GM03348 (cell line): ENCODE measurements at places on chromosomes 13 and 19.
A peak's percentile ranks its signal among the peaks of the same experiment; 100 is the strongest.

DNA sequence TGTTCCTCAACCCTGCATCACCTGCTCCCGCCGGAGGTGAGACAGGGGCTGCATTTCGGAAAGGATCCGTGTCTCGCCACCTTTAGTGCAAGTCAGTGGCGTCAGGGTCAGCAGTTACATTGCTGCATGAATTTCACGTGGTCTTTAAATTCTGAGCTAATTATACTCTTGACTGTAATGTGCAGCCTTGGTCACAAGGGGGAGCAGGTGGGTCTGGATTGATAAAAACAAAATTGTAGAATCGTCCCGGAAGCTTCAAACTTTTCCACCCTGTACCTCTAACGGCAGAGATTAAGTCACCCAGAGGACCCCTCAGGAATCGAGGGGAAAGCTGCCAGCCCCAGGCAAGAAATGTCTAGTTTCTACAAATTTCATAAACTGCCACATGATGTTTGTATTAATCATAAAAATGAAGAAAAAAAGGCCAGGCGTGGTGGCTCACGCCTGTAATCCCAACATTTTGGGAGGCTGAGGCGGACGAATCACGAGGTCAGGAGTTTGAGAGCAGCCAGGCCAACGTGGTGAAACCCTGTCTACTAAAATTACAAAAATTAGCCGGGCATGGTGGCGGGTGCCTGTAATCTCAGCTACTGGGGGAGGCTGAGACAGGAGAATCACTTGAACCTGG is 20.2 kb downstream of the BBC3 start:
- peak; percentile 81 for DNase-seq

GRCh38 chr13:77810430-77810829 is 108.2 kb downstream of the EDNRB start:
- DNase-seq = peak; percentile 16

- DNase-seq = no peak
These were observed 3.7 kb upstream of the B3GNT8 start for GRCh38 chr19:41430922-41431321.

- DNase-seq = peak; percentile 13
These were observed 18.0 kb downstream of the ARHGAP35 start for GRCh38 chr19:46878613-46879375.

DNA sequence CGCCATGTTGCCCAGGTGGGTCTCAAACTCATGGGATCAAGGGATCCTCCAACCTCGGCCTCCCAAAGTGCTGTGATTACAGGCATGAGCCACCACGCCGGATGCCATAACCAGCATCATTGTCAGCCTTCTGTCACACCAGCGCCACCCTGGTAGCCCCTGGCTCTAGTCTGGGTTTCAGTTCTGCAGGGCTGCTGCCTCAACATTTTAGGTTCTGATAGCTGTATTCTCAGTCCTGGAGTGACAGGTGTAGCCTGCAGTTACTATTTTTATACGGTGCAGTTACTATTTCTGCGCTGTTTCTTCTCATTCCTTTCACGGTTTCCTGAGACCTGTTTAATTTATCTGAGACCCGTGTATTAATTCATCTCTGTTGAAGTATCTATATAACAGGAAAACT is 57.1 kb downstream of the TRPM4 start:
- DNase-seq = no peak

- peak; percentile 90 for DNase-seq
These were observed 610 bp downstream of the ZNF791 start for GRCh38 chr19:12611361-12611699.

DNA sequence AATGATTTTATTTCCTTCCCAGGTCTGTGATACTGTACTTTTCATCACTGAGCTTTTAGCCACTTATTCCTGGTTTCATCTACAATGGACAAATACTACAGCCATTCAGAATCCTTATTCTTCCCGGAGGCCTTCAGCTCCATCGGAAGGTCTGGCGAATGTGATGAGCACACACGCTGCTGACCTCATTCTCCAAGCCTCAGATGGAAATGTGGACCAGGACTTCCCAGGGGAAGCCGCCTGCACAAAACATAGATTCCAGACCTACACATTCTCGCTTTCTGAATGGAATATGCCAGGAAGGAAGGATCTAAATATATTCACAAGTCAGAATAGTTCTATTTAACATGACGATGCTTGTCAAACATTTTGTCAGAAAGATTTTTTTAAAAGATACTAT is 75.6 kb downstream of the CDADC1 start:
- no peak for DNase-seq

GRCh38 chr13:31801088-31801487 is 61.8 kb downstream of the RXFP2 start:
- DNase-seq = no peak

GRCh38 chr19:42202290-42202880 is 15.1 kb downstream of the DEDD2 start:
- DNase-seq = no peak

DNA sequence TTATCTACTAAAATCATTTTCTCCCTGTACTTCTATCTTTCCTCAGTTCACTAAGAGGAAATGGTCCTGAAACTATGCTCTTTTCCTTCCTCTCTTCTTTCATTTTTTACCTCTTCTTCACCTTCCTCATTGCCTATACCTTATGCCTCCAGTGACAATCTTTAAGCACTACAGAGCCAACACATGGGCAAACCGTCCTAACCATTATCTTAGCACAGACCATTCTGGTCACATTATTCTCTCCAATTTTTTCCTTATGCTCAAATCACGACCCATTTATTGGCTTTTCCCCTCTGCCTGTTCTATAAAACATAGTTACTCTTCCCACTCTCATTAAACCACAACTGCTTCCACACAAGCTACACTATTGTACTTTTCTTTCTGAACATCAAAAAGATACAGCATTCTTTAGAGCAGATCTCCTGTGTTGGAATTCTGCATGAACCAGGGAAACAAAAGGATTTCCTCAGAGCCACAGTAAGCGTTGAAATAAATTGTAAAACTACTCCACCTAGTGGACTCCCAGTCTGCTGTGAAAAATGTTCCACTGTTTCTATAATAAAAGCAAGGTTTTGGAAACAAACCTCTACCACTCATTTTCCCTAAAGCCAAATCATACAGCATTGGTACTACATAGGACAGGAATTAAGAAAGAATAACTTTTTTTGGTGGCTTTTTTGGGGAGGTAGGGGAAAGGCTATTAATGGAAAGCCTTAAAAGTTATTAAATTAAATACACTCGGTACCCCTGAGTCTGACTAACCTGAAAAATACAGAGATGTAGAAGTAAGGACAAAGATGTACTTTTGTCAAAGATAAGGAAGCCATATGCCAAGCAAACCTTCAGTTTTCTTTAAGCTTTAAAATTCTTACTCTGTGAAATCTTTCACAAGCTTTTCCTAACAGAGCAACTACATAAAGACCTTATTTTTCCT is 19.5 kb downstream of the NUFIP1 start:
- peak; percentile 65 for DNase-seq

GRCh38 chr13:38223089-38223488 is 126.6 kb upstream of the UFM1 start:
- peak; percentile 13 for DNase-seq

DNA sequence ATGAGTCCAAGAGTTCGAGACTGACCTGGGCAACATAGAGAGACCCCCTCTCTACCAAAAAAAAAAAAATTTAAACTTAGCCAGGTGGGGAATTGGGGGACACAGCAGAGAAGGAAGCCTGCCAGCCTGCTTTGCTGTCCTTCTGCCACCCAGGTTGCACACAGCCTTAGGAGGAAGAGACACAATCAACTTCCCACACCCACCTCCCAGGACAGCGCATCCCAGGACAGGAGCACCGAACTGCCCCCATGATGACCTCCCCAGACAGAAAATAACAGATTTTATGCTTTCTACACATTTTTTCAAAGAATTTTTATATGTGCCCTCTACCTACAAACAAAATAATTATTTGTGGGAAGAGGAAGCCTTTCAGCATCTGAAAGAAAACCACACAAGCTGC is 126.0 kb upstream of the ZNF507 start:
- no peak for DNase-seq

- no peak for DNase-seq
These were observed 11.2 kb downstream of the PPP6R1 start for GRCh38 chr19:55247621-55248099.

- DNase-seq = peak; percentile 29
These were observed 281.4 kb downstream of the LHFPL6 start for GRCh38 chr13:39321574-39321973.

DNA sequence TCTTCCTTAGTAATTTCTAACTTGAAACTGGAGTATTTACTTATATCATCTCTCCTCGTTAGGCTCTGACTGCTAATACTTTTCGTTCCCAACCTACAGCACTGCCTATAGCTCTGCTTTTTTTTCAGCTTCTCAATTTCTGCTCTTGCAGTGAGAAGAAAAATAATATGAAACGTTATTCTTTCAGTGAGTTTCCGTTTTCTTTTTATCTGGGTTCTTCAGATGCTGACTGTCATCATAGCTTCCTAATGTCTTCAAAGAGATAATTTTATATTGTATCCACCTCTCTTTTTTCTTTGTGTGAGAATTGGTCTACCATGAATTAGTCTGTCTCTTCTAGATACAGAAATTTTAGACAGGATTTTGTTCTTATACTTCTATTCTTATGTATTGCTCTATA is 454.9 kb downstream of the LMO7 start:
- DNase-seq = no peak

- DNase-seq = no peak
These were observed 2.5 kb upstream of the S1PR4 start for GRCh38 chr19:3175781-3176714.

DNA sequence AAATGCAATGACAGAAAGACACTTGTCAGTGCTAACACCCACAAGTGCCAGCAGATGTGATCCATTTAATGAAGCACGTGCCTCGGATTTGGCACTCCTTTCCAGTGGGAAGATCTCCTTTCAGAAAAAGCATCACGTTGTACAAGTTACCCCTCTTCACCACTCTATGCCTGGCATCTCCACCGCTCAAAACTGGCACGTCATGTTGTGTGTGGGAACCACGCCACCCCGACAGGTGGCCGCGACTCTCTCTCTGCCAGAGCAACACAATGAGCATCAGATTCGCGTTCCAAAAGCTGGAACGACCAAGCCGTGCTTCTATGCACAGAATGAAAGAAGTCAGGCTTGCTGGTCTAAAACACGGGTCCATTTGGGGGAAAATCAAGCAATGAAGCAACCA is 24.3 kb downstream of the TMTC4 start:
- DNase-seq = no peak

- DNase-seq = no peak
These were observed 52.6 kb upstream of the USE1 start for GRCh38 chr19:17162580-17162979.

- peak; percentile 32 for DNase-seq
These were observed 120.7 kb upstream of the VSTM2B start for GRCh38 chr19:29404951-29405727.

DNA sequence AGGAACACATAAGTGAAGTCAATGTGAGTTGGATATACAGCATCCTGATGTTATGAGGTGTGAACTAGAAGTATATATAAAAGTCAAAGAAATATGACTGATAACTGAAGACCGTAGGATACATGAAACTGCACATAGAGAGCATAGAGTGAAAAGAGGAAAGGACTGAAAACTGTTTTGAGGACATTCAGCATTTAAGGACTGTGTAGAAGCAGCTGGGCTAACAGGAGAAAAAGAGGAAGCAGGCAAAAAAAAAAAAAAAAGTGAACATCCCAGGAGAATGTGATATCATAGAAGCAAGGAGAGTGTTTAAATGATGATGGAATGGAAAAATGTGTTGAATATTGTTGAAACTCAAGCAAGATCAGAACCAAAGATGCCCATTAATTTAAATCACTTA is 363.5 kb downstream of the PCDH20 start:
- no peak for DNase-seq

DNA sequence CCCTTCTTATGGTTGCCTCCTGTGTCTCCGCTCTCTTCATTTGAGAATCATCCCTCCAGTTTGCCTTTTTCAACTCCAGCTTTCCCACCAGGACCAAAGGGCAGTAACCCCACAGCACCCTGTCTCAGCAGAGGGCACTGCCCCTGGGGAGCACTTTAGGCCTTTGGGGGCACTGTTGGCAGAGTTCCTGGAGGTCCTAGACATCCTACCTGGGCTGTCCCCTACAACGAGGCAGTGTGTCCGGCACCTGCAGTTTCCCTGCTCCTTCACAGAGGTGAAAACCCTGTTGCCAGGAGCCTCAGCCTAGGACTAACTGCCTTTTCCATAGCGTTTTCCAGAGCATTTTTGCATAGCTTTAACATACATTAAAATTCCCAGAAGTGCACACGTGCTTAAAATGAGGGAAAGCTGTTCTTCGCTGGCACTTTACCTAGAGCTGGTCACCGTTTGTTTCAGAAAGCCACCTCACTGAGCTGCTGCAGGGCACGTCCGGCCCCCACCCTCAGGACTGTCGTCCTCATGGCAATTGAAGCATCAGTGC is 234.9 kb downstream of the TEX29 start:
- DNase-seq = no peak

DNA sequence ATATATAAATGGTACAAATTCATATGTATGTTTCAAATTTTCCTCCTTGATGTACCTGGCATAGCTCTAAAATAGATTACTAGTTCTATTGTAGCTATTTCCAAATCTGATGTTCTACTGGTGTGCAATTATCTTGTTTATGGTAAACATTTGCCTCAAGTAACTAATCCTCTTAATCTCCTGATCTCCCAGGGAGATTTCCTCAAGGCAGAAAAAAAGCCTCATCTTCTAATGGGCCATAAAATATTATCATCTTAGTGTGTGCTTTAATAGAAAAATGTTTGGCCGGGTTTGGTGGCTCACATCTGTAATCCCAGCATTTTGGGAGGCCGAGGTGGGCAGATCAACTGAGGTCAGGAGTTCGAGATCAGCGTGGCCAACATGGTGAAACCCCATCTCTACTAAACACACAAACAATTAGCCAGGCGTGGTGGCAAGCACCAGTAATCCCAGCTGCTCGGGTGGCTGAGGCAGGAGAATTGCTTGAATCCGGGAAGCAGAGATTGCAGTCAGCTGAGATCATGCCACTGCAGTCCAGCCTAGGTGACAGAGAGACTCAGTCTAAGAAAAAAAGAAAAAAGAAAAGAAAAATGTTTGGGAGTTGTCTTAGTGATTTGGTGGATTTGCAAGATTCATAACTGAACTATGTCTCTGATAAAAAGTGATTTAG is 498.9 kb upstream of the SLITRK5 start:
- DNase-seq = no peak

DNA sequence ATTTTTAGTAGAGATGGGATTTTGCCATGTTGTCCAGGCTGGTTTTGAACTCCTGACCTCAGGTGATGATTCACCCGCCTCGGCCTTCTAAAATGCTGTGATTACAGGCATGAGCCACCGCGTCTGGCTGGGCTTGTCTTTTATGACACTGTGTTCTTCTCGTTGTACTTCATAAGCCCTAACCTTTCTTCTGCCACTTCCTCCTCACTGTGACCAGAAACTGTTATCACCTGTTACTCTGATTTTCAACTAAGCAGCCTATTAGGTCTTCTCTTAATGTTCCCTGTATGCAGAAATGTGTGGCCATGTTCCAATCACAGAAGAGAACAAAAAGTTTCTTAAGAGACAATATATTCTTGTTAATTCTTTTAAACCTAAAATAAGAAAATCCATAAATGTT is 16.4 kb downstream of the ZNF790 start:
- no peak for DNase-seq

- DNase-seq = no peak
These were observed 53.9 kb upstream of the CEACAM21 start for GRCh38 chr19:41521931-41522555.
